ENCODE measurements at places on chromosomes 1 and 21.

DNA sequence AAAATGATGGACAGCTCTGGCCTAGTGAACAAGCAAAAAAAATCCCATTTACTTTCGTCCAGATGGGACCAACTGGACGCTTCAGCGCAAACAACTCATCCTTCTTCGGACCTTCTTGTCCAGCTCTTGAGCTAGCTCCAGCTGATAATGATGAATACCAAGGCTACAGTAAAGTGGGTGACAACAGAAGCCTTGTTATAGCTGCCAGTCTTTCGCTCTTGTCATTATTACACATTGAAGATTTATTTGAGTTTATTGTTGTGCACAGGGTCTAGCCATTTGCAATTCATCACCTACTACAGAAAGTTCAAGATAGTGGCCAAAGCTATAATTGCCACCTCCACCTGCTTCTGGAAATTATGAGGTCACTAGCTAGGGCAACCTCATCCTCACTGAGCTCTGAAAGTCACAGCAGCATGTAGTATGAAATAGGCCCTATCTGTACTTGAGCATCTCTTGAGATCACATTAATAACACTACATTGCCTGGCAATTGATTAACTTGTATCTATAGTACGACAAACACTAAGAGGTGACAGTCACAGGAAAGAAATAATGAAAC is 76.9 kb downstream of the GPATCH2 start:
- no peak for DNase-seq

DNA sequence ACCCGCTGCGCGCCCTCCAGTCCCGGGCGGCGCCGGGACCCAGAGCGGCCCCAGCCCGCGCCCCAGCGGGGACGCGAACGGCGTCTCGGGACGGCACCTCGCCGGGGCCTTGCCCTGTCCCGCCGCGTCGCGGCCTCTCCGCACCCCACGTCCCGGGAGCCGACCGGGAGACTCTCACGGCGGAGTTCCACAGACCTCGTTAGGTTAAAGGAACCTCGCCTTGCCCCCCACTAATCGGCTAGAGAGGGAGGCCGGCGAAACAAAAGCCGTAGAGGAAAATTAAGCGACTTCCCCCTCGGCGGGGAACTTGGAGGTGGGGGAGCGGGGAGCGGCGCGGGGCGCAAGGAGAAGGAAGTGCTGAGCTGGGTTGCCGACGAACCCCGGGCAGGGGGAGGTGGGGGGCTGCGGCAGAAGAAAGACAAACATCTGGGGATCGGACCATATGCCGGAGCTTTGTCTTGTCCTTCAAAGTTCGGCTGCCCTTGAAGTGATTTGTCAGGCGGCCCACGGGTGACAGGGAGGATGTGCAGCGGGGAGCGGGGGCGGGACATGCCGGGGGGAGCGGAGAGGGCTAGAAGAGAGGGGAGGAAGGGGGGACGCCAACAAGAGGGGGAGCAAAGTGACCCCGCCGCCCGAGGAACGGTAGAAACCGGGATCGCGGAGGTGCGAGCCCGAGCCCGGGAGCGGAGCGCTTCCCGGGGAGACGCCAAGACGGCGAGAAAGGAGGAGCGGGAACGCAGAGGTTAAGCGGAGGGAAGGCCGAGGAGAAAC is 120.0 kb upstream of the RRP15 start:
- DNase-seq: no peak

DNA sequence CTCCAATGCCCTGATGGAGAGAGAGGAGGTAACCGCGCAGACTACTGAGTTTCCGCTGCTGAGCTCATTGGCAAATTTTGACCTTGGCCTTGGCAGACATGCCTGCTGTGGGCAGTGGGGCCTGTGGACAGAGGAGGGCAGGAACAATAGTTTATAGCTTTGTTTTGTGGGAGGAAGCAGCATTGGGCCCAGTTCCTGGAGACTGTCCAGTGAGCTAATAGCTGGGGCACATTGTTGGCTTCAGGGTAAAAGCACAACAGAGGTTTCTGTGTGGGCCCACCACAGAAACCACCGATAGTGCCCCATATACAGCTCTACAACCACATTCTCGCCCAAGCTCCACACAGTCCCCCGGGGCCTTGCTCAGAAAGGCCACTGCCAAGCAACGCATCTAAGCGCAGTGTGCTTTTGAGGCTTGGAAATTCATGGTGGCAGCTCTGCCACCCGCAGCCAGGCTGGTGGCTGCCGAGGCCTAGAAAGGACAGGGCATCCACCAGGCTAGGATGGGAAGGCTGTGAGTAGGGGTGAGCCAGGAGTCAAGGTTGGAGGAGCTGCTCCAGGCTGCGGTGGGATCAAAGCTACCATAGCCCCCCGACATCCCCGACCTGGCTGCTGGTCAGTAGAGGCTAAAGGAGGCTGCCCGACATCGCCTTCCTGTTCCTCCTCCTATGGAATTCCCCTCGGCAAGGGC is 43.2 kb downstream of the NEK2 start:
- DNase-seq: no peak

GRCh38 chr1:47003896-47004403 is 19.5 kb upstream of the CYP4X1 start:
- DNase-seq: no peak

DNA sequence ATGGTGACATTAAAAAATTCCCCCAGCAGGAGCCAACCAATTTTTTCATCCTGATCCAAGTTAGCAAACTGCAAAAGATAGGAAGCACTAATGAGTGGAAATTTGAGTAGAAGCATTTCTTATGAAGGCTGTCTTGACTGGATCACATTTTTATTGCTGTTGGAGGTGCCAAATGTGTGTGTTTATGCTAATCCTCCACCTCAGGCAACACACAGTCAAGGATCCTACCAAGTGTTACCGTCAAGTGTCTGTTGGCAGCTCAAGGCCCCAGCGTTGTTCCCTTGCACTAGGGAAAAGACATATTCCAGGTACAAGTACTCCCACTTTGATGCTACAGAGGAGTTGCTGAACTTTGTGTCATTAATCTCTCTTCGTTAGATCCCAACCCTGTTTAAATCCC is 18.3 kb downstream of the METTL18 start:
- no peak for DNase-seq

DNA sequence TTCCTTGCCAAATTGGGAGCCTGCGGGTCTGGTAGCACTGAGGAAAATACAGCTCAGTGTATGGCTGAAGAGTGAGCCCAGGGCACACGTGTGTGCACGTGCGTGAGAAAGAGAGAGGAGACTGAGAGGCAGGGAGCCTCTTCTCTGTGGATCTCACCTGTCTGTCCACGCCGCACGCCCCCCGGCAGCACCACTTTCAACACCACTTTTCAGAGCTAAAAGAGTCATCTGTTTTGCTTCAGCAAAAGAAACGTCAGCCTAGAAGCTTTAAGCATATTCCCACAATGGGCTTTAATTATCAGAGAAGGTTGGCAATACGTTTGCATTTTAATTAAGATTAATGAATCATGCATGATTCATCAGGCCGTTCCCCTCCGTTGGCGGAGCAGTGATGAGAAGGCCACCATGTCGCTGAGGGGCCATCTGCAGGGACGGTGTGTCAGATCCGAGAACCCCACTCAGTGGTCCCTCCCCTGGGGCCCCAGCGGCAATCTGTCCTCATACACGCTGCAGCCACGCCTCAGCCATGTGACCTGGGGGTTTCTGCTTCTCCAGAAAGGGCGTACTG is 56.8 kb downstream of the SIK1 start:
- no peak for DNase-seq

DNA sequence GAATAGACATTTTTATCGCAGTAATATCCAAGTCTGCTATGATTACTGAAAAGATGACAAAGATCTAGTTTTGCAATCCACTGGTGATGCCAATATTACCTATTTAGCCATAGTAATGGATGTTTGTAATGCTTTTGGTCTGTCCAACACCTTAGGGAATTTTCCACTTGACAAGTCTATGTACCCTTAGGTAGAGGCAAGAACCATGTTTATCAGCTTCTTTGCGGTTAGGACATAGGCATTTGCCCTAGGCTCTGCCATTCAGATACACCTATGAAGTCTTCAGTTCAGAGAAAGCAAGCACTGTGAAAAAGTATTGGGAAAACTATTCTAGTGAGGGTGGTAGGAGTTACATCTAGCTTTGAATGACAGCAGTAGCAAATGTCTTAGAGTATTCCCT is 40.2 kb upstream of the SLC35D1 start:
- DNase-seq: no peak

DNA sequence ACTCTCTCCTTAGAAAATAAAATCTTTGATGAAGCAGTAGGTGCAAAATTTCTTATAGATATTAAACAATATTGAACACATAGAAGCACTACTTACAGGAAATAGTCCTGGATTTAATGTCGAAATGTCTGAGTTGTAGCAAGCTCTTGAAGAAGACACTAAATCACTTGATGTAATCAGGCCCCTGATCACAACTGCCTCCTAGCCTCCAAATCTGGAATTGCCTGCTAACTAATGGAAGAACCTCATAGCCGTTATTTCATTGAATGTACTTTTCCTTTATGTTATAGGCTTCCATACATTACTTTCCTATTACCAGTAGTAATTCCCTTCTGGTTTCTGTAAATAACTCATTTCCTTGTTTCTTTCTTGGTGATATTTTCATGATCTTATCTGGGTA is 675.7 kb upstream of the CHRM3 start:
- DNase-seq: no peak

DNA sequence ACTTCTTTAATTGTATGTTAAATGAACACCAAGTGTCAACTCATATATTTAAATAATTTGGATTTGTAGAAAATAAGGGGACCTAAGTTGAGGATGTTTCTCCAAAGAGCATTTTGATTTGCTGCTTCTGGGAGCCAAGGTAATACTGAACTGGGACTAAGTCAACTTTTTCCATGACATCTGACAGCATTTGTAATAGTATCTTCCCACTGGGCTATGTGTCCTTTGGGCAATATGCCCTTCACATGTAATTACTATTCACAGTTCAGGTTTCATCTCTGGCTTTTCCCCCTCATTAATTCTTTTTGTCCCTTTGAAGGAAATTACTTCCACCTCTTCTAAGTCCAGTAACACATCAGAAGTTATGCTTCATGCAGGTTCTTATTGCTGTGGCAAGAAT is 36.7 kb upstream of the HP1BP3 start:
- no peak for DNase-seq

DNA sequence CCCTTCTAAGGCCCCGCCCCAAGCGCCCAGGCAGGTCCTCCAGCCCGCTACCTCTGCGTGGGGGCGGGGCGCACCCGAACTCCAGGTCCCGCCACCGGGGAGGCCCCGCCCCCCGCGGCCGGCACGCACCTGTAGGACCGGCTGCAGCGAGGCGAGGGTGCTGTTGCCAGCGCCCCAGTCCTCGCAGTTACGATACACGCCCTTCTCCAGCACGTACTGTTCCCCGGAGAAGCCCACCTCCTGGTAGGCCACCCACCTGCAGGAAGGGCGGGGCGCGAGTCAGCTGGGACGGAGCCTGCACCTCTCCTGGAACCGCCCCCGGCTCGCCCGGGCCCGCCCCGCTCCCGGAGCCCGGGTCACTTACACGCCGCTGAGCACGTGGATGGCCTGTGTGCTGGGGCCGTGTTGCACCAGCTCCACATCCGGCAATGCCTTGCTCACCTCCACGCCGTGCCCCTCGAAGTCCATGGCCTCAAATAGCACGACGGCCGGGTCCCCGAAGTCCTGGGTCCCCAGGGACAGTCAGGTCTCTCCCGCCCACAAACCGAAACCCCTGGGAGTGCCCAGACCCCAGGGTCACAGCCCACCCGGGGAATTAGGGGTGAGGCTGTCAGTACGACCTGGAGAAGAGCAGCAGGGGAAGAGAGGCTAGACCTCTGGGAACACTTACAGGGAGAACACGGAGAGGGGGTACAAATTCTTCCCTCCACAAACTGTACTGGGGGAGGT is 17.3 kb downstream of the CRYBG2 start:
- DNase-seq: peak; percentile 65

DNA sequence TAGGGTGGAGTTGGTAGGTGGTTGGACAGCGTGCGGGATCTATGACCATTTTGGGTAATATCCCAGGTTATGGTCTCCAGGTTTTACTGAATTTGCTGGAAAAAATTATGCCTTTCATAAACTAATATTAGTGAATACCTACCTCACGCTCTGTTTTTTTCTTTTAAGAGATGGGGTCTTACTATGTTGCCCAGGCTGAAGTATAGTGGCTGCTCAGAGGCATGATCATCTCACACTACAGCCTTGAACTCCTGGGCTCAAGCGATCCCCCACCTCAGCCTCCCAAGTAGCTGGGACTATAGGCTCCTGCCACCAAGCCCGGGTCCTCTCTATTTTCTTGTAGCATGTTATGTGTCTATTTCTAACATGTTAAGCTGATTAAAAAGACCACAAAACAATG is 100.2 kb downstream of the RHOU start:
- DNase-seq: no peak

- peak; percentile 1 for DNase-seq
Observed at GRCh38 chr1:188668083-188668482, 1809.6 kb downstream of the BRINP3 start.

DNA sequence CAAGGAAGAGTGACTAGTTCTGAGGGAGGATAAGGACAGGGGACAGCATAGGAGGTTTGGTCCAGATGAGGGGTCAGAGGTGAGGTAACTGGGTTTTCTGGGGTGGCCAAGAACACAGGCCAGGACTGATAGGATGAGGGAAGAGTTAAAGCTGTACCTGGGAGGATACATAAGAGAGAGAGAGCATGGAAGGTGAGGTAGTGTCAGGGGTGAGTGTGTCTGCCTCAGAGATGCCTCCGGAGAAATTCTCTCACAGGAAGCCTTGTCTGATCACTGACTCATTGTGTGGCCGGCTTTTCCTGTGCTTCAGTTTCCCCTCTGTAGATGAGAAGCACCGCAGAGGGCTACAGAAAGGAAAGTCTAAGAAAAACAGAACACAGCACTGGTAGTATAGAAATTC is 40.2 kb downstream of the FASLG start:
- peak; percentile 40 for DNase-seq

DNA sequence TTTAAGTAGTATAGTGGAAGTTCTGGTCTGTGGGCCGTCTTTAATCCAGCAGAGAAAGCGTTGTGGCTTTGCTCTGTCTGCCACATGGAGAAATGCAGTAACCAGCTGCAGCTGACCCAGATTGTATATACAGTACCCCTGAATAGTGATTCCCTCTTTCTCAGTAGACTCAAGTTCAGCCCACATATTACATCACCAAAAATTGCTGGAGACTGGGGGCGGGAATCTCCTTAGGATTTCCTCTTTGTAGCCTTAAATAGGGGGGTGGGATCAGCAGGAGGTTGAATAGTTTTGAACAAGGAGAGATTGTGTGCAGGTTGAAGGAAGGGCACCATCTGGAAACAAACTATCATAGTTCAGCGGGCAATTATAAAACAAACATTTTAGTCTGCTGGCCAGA is at the start of gene ANGPTL1:
TSS of gene ANGPTL1 (minus strand) at position 134 of the 400 bp plus-strand sequence. CDS start 5,301 bp downstream, outside the sequence.
- no peak for DNase-seq

- DNase-seq: no peak
Observed at GRCh38 chr1:24452922-24453485, 37.4 kb downstream of the NIPAL3 start.

DNA sequence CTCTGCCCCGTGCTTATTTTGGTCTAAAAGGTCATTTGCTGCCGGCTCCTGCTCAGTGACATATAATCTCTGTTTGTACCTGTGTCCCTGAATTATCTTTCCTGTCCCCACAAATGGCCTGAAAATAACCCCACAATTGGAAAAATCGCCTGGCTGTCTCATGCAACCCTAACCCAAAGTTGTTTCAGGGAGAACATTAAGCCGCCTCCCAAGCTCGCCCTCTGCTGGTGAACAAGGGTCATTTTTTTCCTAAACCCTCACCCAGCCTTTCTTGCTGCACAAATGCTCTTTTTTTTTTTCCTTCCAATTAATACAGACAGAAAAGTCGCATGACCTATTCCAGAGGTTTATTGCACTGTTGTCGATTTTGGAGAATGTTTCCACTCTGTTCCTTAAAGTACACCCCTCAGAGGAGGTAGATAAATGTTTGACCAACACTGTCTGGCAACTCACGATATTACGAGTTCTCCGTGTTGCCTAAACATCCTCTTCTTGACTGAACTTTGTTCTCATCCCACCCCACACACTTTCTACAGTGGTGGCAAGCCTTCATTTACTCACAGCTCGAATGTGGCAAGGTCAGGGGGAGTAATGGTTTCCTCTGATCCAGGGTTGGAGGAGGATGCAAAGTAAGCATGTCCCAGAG is 148.7 kb downstream of the ZZZ3 start:
- DNase-seq: peak; percentile 59

All from hematopoietic multipotent progenitor cell treated with erythropoietin and hydrocortisone succinate and interleukin-3 and kit ligand, for 8 days (in vitro differentiated cells).